Activated naive CD4-positive, alpha-beta T cell (primary cell): ENCODE measurements at places on chromosomes 7 and 10.
A peak's percentile ranks its signal among the peaks of the same experiment; 100 is the strongest.

DNA sequence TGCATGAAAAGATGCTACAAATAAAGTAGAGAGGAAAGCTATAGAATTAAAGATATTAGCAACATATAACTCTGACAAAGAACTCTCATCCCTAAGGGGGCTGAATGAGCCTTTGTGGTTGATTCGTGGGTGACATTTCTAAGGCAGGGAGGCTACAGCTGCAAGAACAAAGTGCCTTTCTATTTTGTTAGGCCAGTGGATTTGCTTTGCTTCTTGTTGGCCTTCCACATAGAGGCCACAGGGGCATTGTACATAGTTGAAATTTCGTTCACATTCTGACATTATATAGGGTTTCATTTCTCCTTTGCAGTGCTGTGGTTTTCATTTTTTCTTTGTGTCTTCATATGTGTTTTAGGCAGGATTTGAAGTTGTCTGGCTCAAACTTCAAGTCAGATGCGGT lies 819.2 kb upstream of the C7orf33 start:
- no peak for DNase-seq

- no peak for DNase-seq
Measured at GRCh38 chr10:119443970-119444660, 98.4 kb downstream of the RGS10 start.

DNA sequence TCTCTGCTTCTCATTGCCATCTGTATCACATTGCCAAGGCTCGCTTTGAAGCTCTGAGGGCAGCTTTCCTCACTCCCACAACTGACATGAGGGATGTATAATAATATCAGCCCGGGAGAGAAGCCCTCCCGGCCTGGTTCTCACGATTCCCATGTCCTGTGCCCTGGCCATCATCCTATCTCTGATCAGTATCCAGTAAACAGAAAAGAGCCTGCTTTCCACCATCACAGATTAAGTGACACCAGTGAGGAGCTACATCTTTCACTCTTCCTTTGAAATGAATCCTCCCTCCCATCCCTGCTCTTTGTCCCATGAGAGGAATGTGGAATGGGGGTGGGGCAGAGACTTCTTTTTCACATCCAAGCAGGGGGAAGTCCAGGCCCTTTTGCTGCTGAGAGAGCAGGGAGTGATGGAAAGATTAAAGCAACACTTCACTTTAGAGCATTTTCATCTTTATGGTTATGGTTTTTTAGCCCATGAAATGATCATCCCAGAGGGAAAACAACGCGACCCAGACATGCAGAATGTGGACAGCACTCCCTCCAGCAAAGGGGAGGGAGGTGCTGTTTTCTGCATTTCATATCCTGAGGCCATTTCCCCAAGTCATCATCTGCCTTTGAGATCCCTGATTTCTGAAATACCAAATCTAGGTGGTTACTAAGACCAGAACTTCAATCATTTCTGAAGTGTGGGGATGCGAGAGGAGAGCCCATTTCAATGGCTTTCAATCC lies 84.6 kb upstream of the LYZL1 start:
- no peak for DNase-seq

GRCh38 chr7:91041901-91042484 lies 222.2 kb upstream of the FZD1 start:
- DNase-seq: no peak

DNA sequence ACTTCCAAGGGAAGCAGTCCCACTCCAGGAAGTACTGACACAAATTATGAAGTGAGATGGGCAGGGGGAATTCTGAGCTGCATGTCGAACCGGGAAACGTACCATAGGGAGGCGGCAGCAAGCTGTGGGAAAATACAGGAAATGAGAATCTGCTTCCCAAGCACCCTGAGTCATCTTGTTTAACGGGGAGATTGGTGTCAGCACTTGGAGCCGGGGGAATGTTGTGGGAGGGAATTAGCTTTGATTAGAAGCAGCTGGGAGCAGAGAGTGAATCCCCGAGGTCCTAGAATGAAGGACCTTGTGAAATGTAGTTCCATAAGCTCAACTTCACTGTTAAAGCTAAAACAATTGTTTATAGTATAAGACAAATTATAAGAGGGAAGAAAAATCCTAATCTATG lies 141.4 kb upstream of the PRKCQ start:
- no peak for DNase-seq

DNA sequence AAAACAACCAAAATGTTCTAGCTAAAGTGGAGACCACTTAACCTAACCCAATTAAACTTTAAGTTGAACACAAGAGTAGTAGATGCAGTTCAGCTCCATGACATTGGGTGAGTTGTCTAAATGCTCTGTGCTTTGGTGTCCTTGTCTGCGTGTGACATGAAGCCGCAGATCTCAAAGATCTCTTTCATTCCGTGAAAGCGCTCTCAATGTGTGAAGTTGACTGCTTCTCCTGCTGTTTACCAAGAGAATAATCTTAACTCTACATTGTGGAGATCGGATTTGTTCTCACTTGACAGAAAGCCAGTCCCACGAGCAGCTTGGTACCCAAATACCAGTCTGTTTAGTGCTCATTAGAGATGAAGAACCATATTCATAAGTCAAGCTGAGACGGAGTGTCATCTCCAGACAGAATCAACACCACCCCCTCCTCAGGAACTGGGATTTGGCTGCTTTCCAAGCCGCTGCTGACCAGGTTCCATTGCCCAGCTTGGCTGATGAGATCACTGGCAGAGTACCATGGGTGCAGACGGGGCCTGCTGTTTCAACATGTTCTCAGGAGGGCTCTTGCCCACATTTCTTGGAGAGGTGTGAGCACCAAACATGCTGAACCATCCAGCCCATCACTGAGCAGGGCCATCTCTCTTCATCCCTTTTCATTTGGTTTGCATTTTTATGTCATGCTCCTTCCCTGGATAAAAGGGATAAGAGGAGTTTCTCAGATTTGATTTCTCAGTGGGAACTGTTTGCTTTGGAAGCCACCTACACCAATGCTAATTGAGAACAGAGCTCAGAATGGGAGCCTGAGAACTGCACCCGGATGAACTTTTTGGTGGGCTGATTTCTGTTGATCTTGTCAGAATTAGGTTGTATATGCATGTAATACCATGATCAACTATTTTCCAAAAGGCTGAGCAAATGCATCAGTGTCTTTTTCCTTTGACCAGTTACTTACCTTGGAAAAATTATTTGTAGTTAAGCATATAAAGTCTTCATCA lies 95.8 kb upstream of the AGBL3 start:
- no peak for DNase-seq

DNA sequence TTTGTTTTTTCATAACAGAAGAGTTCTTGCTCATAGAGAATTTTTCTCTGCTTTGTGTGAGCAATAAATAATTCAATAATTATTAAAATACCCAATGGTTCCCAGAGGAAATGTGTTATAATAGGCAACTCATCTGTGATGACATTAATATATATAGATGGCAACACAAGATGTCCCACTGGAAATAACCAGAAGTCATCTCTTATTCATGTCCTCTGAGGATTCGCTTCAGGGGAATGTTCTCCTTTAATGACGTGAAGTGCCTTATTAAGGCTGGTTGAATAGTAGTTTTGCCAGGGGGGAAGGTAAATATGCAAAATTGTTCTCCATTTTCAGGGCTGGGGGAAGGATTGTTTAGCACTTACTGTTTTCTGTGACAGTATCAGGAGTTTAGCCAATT lies 3.1 kb downstream of the SLC39A12 start:
- DNase-seq: no peak

- DNase-seq: no peak
Measured at GRCh38 chr10:113552701-113553100, at the start of gene HABP2. TSS of gene HABP2 (plus strand) at chr10:113553053. CDS start at chr10:113553122, 69 bp downstream.

DNA sequence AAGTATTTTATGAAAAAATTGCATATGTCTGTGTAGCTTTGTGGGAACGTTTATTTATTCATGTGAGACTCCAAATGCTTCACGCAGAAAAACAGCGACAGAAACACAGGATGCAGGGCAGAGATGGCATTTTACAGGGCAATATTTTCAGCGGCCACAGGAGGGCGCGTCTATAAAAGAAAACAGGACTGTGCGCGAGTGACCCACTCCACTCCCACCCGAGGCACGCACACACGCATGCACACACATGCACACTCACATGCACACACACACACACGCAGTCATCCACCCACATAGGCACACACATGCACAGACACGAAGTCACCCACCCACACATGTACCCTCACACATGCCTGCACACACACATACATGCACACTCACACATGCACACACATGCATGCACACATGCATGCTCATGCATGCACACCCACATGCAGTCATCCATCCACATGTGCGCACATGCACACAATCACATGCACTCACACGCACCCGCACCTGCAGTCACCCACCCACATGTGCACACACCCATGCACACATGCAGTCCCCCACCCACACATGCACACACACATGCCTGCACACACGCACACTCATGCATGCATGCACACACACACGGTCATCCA lies 96.3 kb downstream of the DNAJB6 start:
- DNase-seq: peak; percentile 19

DNA sequence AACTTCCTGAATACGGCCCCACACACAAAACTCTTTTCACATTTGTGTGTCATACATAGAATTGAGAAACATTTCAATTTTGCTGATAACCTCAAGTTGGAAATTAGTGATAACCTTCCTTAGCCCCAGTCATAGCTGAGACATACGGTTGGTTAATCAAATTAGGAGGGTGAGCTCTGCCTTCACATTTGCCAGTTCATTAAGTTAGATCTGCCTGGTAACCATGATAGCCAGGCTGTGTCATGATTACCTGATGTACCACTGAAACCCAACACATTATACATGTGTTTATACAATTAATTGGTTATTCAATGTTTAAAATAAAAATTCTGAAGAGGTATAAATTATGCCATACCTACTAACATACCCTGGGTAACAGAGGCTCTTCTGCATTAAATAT lies 60.8 kb upstream of the RAB11FIP2 start:
- no peak for DNase-seq

DNA sequence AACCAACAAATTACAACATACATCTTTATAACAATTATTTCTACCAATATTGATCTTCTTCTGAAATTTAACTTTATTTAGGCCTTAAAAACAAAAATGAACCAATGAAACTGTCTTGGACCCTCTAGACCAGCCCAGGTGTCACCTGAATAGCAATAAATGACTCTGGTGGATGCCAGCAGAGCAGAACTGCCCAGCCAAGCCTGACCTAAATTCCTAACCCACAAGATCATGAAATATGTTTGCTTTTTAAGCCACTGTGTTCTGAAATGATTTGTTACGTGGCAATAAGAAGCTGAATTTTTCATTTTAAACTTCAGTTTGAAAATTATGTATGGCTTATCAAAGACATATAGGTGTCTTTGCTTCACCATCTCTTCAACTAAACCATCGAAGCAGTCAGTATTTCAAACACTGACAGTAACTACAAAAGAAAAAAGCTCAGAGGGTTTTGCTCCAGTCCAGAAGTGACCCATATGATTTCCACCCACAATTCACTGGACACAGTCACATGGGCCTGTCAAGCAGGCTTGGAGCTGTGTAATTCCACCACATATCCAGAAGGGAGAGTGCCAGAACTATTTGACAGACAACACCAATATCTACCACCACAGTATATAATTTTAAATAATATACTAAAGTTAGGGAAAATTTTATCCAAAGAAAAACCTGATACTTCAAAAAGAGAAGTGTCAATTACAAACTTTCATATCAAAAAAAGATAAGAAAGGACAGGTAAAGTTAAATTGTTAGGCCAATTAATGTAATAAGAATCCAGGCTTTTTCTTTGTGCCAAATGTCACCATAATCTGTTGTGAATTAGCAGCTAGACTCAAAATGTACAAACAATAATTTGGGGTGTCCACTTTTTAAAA lies 94.5 kb downstream of the KMT2C start:
- no peak for DNase-seq
